ENCODE measurements at places on chromosomes 7 and 10.

- no peak for DNase-seq
Observed at GRCh38 chr10:105950410-105950809, 1214.1 kb downstream of the SORCS1 start.

GRCh38 chr7:130961128-130961601 is 227.2 kb upstream of the KLF14 start:
- DNase-seq = no peak

DNA sequence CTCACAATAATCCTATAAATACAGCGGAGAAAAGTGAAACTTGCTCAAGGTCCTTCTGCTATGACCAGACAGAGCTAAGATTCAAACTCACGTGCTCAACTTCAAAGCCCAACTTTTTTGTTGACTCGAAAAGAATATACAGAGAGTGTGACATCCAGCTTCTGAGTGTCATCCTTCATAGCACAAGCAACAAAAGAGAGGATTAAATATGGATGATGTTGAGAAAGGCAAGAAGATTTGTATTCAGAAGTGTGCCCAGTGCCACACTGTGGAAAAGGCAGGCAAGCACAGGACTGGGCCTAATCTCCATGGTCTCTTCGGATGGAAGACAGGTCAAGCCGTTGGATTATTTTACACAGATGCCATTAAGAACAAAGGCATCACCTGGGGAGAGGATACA is 2.1 kb upstream of the FAM3C start:
- DNase-seq = no peak

- DNase-seq = no peak
Observed at GRCh38 chr7:85833066-85833465, 646.2 kb upstream of the SEMA3D start.

- no peak for DNase-seq
Observed at GRCh38 chr7:21916176-21916575, 29.5 kb downstream of the CDCA7L start.

- DNase-seq = no peak
Observed at GRCh38 chr7:7996568-7996967, 28.0 kb downstream of the GLCCI1 start.

DNA sequence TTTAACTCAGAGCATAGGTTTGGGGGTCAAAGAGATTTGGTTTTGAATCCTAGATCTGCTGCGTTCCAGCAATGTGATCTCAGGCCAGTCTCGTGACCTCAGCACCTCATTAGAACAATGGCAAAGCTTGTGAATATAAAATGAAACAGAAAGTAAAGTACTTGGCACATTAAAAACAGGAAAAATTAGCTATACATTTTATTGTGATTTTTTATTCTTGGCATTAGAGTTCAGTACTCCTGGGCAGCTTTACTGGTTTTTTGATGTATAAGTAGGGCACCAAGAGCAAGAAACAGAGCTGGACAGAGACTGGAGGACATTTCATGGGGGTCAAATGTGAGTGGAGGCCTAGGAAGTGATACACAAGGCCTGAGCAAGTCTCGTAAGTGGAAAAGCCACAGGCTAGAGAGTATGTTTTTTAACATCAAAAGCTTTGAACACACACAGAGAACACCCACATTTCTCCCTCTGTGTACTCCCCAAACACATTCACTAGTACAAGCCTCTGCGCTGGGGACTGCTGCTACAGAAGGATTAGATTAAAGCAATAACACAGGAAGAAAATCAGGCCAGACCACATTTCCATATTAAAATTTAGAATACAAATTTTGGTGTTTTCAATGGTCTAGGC is 157.2 kb upstream of the SLC25A13 start:
- DNase-seq = no peak

DNA sequence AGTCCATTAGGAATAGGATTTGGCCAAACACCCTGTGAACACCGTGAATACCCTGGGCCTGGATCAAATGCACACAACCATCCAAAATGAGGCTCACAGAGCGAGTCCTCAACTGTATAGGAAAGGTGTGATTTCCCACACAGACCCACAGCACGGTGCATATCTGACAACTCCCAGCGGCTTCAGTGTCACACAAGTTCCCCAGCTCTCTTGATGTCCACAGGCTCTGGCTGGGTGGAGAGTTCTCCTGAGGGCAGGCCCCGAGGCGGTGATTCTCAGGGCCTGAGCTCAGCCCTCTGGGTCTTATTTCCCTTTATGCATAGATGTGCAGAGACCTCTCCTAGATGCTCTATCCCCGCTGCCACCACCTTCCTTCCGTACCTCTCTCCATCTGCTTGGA is 64.1 kb downstream of the SH3PXD2A start:
- no peak for DNase-seq

DNA sequence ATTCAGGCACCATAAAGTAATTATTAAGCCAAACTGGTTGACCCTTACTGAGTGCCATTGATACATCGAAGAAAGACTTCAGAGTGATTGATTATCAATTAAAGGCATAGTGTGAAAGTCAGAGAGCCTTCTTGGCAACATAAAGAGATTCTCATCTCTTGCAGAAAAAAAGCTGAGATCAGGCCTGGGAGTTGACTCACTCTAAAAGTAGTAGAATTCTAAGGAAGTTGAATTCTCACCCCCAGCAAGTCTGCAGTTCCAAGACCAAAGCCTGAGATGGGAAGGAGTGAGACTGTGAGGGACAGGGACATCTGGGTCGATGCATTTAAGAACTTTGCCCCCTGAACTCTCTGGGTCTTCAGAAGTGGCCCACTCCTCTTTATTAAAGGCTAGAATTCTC is 21.6 kb upstream of the ERCC6 start:
- no peak for DNase-seq

GRCh38 chr7:69963393-69963792 is 365.1 kb downstream of the AUTS2 start:
- DNase-seq = no peak

GRCh38 chr7:36985316-36985715 is 261.0 kb upstream of the AOAH start:
- DNase-seq = no peak

DNA sequence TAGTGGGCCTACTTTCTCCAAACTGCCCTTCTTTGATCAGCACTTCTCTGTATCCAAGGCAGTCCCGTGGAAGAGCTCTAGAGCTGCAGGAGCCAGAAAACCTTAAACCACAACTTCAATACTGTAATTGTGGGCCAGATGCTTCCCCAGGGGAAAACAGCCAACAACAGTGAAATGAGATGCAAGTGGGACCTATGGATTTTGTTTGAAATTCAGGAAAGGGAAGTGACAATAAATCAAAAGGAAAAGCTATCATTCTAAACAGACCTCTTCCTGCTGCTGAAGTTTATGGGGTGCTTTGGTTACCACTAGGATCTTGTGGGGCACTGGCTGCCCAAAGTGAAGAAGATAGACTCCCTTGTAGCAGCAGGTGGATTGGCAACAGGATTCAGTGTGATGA is 1031.7 kb downstream of the LRMDA start:
- no peak for DNase-seq

- no peak for DNase-seq
Observed at GRCh38 chr10:79053481-79054202, 15.1 kb upstream of the ZMIZ1 start.

DNA sequence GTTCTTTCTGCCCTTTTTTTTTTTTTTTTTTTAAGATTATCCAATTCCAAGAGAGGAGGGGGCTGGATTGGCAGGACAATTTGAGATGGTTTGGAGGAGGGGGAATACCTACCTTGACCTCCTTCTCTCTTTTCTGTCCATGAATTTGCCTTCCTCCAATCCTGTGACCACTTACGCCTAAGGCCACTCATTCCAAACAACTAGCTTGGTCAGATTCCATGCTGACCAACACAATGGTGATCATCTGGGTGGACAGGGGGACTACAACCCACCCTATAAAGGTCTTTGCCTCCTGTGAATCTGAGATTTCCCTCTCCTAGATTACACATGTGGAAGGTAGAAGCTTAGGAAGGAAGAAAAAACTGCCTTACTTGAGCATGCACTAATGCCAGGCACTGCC is 2.3 kb upstream of the LDB1 start:
- no peak for DNase-seq

GRCh38 chr10:60521974-60522405 is 132.3 kb upstream of the ANK3 start:
- DNase-seq = no peak

DNA sequence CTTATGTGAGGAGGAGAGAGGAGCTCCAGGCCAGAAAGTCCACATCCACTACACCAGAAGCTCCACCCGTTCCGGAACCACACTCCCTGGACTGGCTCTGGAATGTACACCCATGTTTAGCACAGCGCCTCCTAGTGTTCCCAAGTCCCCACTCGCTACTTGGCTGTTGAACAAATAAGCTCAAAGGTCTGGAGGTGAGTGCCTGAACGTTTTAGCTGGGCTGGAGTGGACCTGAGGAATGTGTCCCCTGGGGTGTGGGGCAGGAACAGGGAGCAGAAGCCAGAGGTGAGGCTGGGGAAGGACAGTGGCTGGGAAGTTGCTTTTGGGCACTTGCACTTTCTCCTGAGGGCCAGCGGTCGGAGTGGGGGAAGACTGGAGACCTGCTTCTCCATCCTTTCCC is 164.1 kb upstream of the CDCA7L start:
- peak; percentile 35 for DNase-seq

DNA sequence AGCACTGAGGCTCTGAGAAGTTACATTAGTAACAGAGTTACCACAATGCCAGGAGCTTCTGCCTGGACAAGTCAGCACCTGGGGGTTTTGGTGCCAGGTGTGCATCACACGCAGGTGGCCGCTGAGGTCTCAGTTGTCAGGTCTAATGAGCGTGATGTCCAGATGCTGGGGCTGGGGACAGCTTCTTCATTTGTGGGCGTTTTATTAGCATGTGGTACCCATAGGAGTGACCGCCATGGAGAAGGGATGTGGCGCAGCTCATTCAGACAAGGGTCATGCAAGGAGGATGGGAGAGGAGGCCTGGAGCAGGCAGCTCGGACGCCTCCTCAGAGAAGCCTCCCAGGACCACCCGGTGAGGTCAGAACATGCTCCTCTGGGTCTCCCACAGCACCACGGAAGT is 27.8 kb downstream of the FAM241B start:
- DNase-seq = no peak

GRCh38 chr10:110275128-110275729 is 29.5 kb downstream of the SMNDC1 start:
- DNase-seq = no peak

DNA sequence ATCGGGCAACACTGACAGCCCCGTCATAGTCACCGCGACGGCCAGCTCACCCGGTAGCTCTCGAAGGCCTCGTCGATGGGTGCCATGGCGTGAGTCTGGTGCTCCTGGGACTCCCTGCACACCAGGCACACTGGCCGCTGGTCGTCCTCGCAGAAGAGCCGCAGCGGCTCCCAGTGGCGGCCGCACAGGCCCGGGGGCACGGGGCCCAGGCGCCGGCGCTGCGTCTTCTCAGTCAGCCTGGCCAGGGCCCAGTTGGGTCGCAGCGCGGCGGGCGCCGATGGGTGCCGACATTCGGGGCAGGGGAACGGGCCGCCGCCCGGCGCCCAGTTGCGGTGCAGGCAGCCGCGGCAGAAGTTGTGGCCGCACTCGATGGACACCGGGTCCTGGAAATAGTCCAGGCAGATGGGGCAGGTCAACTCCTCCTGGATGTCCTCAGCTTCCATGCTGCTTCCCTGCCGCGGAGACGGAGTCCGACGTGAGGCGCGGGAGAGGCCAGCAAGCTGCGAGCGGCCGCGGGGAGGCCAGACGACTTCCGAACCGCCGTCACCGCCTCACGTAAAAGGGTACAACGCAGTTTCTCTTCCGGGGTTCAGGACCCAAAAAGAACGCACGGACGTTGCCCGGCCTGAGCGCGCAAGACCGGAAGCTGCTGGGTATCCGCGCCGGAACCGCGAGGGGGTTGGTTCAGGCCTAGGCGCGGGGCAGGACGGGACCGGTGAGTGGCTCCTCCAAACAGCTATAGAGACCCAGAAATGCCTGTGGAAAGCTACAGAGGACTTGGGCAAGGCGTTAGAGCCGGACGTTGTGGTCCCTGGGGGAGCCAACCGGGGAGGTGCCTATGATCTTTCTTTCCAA is at the start of gene TRIM4:
TSS of gene TRIM4 (minus strand) at position 572 of the 855 bp plus-strand sequence. CDS start at position 443, 129 bp downstream.
- DNase-seq = peak; percentile 69

DNA sequence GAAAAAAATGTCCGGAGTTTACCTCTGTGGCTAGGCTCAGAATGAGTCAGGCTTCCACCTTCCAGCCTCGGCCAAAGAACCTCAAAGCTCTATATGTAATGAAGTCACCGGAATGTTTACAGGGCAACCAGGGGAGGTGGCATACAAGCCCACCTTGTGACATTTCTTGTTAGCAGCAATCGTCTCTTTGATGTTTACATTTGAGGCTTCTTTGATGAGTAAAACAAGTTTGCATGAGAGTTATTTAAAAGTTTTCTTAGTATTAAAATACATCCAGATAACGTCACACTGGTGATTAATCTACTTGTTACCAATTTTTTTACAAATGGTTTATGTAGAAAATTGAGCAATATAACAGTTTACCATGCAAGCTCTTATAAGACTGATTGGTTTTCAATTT is 133.1 kb upstream of the ADAM12 start:
- no peak for DNase-seq

- DNase-seq = no peak
Observed at GRCh38 chr7:27141137-27141922, 2.2 kb downstream of the HOXA5 start.

DNA sequence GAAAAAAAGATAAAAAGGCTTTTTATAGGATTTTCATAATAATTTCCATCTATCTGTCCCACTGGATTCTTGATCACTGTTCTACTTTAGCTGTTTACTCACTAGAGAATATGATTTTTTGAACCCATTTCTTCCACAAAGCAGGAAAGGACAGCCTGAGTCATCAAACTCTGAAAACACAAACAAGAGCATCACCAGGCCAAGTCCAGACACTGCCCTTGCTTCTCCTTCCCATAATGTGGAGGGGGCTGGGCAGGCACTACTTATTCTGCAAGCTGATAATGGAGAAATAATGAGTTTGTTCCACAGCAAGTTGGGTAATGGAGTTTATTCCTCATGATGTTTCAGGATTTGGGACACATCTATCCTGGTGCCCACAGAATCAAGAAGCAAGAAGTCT is 13.0 kb upstream of the KCNIP2 start:
- DNase-seq = no peak

DNA sequence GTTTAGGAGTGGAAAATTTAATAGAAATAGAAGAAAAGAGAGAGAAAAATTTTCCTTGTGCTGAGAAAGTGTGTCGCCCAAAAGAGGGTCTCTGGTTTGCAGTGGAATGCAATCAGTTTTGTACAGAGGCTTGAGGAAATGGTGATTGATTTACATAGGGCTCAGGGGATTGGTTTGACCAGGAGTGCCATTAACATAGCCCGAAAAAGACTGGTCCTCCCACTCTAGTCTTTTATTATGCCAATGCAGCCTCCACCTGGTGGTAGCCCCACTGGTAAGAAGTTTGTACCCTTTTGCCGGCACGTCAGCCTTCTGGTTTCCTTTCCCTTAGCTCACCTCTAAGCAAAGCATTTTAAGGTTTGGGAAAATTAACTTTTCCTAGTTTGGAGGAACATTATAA is 885.3 kb downstream of the XPNPEP1 start:
- DNase-seq = no peak

GRCh38 chr7:17404006-17404405 is 105.6 kb downstream of the AHR start:
- DNase-seq = no peak

All from nucleus accumbens (tissue), 56 donors.